ENCODE measurements at places on chromosomes 6 and 20.

GRCh38 chr20:42361402-42361970 lies 743.3 kb upstream of the CHD6 start:
- DNase-seq, result no peak

GRCh38 chr6:161853657-161854056 lies 579.8 kb upstream of the AGPAT4 start:
- no peak for DNase-seq

- no peak for DNase-seq
These were observed 2.4 kb upstream of the EBF4 start for GRCh38 chr20:2690213-2690612.

DNA sequence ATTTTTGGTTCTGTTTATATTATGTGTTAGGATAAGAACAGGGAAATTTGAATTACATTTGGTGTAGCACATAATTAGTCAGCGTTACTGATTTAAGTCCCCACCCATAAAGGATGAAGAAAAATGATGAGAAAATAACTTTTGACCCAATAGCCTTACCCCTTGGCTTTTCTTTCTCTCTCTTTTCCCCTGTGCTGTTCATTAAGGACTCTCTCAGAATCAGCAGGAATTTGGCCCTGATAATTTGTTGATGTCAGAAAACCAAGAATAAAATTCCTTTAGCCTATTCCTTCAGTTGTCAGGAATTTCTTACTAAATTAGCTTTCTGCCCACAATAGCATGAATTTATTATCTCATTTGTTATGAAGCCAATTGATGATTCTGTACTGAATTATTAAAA lies 18.5 kb downstream of the PLCB1 start:
- no peak for DNase-seq

- DNase-seq, result no peak
These were observed 5.4 kb downstream of the RBL1 start for GRCh38 chr20:37090407-37090806.

- DNase-seq, result no peak
These were observed 52.3 kb downstream of the ABHD12 start for GRCh38 chr20:25338112-25339023.

GRCh38 chr20:43238266-43238665 lies 48.6 kb upstream of the PTPRT start:
- DNase-seq, result no peak

- no peak for DNase-seq
These were observed 11.8 kb downstream of the ENPP1 start for GRCh38 chr6:131819572-131820124.

GRCh38 chr6:131909408-131910218 lies 41.6 kb downstream of the CCN2 start:
- DNase-seq, result peak; percentile 2

DNA sequence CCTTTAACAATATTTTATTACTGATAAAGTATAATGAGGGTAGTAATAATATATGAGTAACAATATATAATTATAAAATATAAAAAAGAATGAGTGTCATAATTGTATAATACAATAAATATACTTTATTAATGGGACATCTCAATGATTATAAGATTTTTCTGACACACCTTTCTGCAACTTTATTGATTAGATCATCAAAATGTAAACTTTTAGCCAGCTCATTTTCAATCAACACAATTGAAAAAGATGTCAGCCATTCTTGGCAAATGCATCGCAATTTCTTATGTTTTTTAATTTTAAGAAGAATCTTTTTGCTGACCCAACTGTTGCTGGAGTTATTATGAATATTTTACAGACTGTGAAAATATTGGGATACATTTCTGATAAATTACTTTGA lies 132.4 kb upstream of the RNF217 start:
- no peak for DNase-seq

GRCh38 chr6:455835-456234 lies 64.3 kb downstream of the IRF4 start:
- no peak for DNase-seq

- DNase-seq, result no peak
These were observed 39.8 kb downstream of the HLA-A start for GRCh38 chr6:29982097-29982496.

DNA sequence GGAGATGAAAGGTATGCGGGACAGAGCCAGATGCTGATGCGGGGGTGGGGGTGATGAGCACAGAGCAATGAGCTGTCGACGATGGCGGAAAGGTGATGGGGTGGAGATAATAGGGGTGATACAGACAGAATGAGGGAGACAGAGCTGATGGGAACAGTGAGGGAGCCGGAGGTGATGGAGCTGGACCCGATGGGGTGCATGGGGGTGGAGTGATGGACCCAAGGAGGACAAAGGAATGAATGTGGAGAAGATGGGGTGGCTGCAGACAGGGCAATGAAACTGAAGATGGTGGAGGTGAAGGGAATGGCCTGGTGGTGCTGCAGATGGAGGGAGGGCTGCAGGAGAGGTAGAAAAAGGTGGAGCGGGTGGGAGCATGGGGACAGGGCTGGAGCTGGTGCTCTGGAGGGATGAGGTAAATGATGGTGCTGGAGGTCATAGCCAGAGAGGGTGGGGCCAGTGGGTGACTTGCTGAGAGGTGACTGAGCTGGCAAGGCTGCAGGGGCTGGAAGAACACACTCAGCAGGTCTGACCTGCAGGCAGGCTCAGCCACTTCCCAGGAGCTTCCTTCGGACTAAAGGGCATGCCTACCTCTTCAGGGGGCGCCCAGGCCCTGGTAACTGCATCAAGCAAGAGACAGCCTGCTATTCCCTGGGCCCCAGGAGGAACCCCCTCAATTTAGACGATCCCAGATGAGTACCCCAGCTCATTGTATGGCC lies 6.0 kb upstream of the FOXS1 start:
- DNase-seq, result no peak

GRCh38 chr20:34904202-34904621 lies 27.8 kb downstream of the ACSS2 start:
- DNase-seq, result no peak

DNA sequence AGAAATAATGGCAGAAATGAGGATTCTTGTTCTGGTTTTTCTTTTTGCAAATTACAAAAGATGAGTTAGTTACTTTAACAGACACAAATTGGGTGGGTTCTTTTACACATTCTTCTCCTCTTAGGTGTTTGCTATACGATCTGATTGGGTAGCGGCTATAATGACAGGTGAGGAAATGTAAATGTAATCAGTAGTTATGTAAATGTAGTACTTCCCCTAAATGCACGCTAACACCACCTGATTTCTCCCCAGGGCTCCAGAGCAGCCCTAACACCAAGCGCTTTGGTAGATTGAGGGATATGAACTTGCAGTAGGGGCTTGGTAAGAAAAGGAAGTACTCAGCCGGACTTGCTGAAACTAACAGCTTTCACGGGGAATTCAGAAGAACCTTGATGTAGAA lies 499.4 kb upstream of the NOX3 start:
- DNase-seq, result no peak

DNA sequence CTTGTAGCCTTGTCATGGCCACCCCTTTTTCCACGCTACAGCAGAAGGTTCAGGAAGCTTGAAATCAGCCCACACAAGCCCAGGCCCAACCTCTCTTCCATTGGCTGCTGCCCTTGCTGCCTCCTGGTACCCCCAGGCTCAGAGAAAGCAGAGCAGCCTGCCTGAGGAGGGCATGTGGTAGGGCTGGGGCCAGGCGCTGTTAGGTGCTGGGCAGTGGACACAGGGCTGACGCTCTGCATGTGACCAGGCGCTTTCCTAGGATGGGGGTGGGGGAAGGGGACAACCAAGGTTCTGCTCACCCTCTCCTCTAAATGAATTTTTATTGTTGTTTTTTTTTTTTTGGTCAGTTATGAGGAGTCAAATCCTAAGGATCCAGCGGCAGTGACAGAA lies 36.3 kb upstream of the ID1 start:
- DNase-seq, result no peak

GRCh38 chr6:161743509-161744178 lies 469.8 kb upstream of the AGPAT4 start:
- DNase-seq, result no peak

- DNase-seq, result no peak
These were observed 46.3 kb upstream of the BTN3A2 start for GRCh38 chr6:26318459-26319404.

DNA sequence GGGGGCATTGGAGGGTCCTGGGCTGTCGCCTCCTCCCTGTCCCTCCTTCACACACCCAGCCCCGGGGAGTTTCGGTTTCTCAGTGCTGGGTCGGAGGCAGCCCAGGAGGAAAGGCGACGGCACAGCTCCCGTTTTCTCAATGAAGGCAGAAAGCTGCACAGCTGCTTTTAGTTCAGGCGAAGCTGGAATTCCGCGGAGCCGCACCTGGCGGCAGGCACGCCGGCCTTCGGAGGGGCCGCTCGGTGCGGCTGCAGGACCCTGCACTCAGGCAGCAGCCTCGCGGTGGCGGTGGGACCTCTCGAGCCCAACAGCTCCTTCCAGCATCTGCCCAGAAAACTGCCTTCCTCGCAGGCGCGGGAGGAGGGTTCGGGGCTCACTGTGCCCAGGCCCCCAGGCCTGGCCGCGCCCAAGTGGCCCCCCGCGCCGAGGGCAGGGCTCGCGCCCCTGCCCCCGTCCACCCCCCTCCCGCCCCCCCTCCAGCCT lies 4.6 kb downstream of the FOXQ1 start:
- DNase-seq, result no peak

DNA sequence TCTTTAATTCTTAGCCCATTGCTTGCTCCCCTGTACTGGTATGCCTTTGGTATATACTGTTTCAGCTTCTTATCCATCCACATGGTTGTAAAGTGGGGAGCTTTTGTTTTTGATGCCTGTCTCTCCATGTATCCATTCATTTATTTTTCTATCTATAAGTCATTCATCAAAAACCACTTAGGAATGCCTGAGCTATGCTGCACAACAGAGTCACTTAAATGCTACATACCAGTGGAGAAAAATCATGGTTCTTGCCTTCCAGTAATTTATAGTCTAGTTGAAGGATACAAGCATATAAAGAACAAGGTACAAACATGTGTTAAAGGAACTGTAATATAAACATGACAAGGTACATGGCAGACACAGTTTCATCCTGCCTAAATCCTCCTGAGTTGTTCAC lies 347.3 kb downstream of the NRN1 start:
- no peak for DNase-seq

- no peak for DNase-seq
These were observed 245.2 kb downstream of the SLC24A3 start for GRCh38 chr20:19457611-19458010.

- DNase-seq, result no peak
These were observed 795.9 kb downstream of the MAFB start for GRCh38 chr20:39893003-39893685.

DNA sequence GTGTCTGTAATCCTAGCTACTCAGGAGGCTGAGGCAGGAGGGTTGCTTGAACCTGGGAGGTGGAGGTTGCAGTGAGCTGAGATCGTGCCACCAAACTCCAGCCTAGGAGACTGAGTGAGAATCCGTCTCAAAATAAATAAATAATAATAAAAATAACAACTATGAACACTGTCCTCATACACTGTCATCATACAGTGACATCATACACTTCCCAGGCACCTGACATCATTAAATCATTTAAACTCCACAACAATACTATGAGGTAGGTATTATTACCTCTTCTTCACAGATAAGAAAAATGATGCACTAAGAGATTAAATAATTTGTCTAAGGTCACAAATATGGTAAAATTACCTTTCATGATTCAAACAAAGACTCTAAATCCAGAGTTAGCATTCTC lies 200.9 kb upstream of the RUNX2 start:
- DNase-seq, result no peak

GRCh38 chr6:106874481-106874880 lies 100.0 kb downstream of the CD24 start:
- no peak for DNase-seq

GRCh38 chr6:133610227-133610840 lies 278.6 kb upstream of the TCF21 start:
- no peak for DNase-seq

DNA sequence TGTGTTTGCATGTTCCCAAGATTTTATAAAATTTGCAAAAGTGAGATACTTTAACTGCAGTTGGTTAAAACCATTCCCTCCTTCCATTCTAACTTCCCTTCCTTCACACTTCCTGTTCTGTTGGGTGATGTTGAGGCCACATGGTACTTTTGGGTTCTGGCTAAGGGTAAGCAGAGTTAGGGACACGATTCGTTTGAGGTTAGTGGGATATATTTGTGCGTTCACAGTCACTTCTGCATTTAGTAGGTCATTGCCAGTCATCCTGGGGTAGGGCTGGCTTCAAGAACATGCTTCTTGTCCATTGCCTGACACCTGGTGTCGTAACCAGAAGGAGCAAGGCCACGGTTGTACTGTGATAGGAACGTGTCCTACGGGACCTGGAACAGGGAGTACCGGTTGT lies 340.1 kb downstream of the ZFAND3 start:
- no peak for DNase-seq

- no peak for DNase-seq
These were observed 75.9 kb upstream of the SPACA1 start for GRCh38 chr6:87971605-87972262.

- no peak for DNase-seq
These were observed 41.0 kb downstream of the ZMYND8 start for GRCh38 chr20:47315339-47316056.

DNA sequence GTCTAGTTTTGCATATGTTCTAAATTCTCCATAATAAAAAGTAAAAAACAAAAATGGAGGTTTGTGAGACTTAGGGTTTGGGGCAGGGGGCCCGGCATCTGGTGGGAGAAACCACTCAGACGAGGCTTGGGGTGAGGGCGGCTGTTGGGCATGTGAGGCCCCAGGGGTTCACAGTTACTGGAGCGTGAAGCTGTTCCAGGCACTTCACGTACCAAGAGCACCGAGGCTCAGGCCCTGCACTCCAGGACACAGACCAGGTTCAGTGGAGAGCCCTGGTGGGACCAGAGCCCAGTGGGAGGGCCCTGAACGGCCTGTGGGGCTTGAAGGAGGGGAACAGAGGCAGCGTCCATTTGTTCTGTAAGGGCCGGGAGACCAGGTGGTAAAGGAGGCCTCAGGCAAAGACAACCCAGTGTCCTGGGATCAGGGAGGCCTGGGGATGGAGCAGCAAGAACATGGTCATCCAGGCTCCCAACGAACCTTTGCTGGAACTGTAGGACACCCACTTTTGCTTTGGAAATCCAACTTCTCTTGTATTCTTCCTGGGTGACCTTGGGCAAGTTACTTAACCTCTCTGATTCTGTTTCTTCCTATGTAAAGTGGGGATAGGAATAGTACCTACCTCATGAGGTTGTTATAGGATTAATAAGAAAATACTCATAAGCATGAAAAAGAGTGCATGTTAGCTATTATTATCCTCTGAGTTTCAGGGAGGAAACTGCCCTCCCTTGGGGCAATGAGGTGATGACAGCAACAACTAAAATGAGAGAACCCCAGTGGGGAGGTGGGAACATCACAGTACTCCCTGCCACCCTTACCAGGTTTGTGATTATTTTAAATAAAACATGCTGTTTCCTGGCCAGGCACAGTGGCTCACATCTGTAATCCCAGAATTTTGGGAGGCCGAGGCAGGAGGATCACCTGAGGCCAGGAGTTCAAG lies 1.1 kb upstream of the FGD2 start:
- no peak for DNase-seq

GRCh38 chr6:123986938-123987337 lies 183.3 kb downstream of the NKAIN2 start:
- no peak for DNase-seq

DNA sequence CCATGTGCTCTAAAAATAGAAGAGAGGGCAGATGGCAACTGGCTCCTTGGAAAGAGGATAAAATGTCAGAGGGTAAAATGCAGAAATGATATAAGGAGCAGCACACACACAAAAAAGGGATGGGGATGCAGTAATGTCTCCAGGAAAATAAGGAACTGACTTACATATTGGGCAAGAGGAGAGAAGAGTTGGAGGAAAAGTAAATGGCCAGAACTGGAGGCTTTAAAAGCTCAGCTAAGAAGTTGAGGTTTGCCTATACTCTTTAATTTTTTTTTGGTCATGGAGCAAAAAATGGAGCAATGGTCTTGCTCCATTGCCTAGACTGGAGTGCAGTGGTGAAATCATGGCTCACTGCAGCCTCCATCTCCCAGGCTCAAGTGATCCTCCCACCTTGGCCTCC lies 93.7 kb downstream of the SULF2 start:
- DNase-seq, result no peak

All from NCI-H446 treated with DMSO at 0.1 percent for 48 hours (cell line).